K562 (cell line): ENCODE measurements at places on chromosomes 2 and 18. TPM values are rescaled to one million over a fixed set of nuclear protein-coding genes. Genes with fewer than 3 reads are reported as not detected.

DNA sequence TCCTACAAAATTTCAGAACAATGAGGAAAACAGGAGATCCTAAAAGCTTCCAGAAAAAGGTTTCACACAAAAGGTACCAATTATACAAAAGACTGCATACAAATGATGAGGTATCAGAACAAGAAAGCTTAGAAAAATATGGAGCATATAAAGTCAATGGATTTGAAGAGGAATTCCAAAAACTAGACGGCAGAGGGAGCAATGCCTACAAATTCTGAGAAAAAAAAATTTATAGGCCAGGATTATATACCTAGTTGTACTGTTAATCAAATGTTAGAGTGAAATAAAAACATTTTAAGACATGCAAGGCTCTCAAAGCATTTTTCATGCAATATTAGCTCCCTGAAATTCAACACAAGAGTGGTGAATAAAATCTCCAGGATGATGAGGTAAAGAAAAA lies 106.2 kb downstream of the ZRANB3 start:
- DNase-seq: no peak

- no peak for DNase-seq
Observed at GRCh38 chr18:78619854-78620253, 359.8 kb upstream of the SALL3 start.

- no peak for DNase-seq
Observed at GRCh38 chr2:127063701-127064590, 43.0 kb downstream of the BIN1 start.

Gene RAD51AP2
- not detected in 2 replicates for total RNA-seq

Gene NDC80
- 57.0 and 65.2 TPM in 2 replicates for total RNA-seq
